ENCODE measurements at places on chromosomes 12 and 14.
A peak's percentile ranks its signal among the peaks of the same experiment; 100 is the strongest.

GRCh38 chr14:99125616-99126431 lies 146.2 kb downstream of the BCL11B start:
- DNase-seq = no peak

DNA sequence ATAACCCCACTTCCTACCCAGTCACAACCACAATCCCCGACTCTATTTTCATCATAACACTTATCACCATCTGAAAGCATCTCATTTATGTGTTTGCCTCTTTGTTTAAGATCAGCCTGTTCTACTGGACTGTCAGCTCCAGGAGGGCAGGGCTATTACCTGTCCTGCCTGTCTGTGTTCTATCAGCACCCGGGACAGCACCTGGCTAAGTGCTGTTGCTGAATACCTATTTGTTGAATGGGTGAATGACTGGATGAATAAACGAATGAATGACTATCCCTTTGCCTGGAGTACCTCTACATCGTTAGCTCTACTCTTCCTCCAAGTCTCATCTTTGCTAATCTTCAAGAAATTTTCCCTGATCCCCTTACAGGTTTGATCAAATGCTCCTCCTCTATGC lies 69.0 kb downstream of the WSCD2 start:
- no peak for DNase-seq

DNA sequence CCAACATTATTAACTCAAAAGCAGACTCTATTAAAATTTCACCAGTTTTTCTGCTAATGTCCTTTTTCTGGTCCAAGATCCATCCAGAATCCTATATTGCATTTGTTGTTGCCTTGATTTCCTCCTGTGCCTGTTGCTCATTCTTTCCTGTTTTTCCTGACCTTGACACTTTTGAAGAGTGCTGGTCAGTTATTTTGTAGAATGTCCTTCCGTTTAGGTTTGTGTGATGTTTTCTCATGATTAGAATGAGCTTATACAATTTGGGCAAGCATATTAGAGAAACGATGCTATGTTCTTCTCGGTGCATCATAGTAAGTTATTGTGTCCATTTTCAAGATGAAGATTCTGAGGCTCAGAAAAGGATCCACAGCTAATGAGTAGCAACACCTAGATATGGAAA lies 33.9 kb downstream of the PHLDA1 start:
- DNase-seq = no peak

GRCh38 chr12:3685830-3686229 lies 67.1 kb downstream of the CRACR2A start:
- no peak for DNase-seq

GRCh38 chr12:67446716-67447115 lies 177.6 kb downstream of the CAND1 start:
- no peak for DNase-seq

- DNase-seq = no peak
Measured at GRCh38 chr14:99955826-99956455, 109.3 kb upstream of the EVL start.

- DNase-seq = no peak
Measured at GRCh38 chr14:56129092-56129491, 10.9 kb downstream of the PELI2 start.

DNA sequence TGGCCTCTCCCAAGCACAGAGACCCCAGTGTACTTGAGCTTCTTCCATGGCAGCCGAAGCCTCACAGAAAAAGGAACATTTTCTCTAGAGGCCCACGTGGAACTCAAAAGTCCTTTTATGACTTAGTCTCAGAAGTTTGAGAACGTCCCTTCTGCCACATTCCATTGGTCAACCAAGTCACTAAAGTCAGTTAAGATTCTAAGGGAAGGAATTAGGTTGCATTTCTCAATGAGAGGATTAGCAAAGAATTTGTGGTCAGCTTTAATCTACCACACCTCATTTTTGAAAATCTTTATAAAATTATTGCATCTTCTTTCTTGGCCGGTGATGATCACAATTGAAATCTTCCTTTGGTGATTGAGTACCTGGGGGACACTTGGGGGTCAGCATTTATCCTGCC lies 279.9 kb upstream of the TBX3 start:
- DNase-seq = no peak

- no peak for DNase-seq
Measured at GRCh38 chr12:95790917-95791849, 619 bp upstream of the NTN4 start.

GRCh38 chr12:66013224-66013623 lies 117.3 kb downstream of the LLPH start:
- DNase-seq = no peak

DNA sequence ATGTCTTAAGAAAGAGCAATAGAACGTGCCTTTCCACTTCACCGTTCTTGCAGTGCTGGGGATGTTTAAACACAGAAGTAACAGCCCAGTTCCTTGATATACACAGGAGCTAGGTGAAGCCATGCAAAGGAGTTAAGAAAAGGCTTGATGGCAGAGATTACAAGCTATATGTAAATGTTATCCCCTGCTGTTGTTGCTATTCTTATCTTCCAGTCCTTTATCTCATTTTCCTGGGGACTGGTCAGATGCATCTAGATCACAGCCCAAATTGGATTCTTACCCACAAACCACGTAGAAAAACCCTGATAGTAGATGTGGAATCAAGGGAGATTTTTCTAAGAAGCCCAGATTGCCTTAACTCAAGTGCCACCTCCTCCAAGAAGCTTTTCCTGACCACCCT lies 5.5 kb downstream of the ASCL1 start:
- no peak for DNase-seq

DNA sequence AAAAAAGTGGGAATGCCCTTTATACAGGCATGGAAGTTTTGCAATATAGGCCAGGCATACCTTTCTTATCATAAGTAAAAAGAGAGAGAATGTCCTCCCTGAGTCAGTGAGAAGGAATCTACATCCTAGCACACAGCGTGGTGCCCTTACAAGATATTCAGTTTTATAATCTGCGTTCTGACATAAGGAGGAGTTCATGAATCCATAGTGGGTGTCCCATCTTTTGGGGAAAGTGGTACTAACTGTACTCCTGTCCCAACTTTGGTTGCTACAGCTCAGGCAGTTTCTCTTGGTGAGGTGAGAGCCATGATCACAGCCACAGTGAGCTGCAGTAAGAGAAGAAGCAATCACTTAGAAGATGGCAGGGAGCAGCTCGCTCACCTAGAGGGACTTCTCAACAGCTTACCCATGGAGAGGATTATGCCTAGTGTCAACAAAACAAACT lies 332.9 kb downstream of the BCAT1 start:
- DNase-seq = no peak

- DNase-seq = no peak
Measured at GRCh38 chr12:81295251-81295650, 217.4 kb downstream of the ACSS3 start.

- DNase-seq = no peak
Measured at GRCh38 chr12:64707362-64707761, 51.8 kb downstream of the GNS start.

DNA sequence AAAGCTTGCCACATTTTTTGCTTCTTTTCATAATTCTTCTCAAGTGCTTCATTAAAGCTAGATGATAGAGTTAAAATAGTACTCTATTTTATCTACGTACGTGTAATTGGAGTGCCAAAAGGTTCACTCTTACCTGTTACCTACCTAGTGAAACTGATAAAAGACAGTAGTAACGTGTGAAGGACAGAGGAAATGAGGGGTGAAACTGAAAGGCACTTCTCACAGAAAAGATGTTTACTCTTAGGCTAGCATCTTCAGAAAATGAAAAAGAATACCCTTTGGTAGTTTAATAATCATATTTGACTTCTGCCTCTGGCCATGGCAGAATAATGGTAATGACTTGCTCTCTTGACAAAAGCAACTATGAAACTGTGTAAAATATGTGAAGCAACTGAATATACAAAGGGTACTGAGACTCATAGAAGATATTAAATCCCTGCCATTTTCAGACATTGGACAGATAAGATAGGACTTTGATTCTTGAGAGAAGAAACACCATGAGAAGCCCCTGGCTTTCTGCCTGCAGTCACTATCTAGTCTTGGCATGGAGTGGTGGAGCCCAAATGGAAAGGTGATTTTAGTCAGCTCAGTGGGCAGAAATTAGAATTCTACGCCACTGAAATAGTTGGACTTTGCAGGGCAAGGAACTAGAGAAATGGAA lies 6.3 kb upstream of the EVL start:
- DNase-seq = no peak

DNA sequence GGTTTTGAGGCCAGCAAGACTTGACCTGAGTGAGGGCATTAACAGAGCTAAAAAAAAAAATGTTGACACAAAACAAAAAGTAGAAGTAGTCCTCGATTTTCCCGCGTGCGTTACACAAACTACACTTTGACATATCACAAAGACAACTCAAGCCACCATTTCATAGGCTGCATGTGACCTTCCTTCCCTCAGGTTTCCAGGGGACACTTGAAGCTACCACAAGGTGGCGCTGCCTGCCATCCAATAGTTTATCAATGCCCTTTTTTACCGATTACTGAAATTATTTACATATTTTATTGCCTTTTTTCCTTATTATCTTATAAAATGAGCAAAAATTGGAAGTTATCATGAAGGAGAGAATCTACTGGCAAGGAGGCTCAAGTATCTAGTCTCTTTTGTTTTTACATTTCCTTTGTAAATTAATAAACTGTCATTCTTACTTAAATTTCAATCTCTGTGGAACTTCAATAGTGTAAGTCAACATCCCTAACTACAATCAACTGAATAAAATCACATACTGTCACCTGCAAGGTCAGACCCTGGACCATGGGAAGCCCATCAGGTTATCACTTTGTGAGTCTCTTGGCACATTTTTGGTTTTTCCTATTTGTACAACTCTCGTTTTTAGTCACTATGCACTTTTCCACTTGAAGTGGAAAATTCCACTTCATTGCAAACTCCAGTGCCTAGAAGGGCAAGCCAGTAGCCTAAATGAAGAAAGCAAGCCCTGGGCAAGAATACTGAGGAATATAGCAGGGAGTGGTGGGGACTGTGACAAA lies 84.6 kb upstream of the CPSF6 start:
- DNase-seq = peak; percentile 45

- DNase-seq = no peak
Measured at GRCh38 chr14:74973003-74973653, 17.7 kb upstream of the PGF start.

- DNase-seq = no peak
Measured at GRCh38 chr12:116959845-116960514, 49.2 kb downstream of the FBXW8 start.

DNA sequence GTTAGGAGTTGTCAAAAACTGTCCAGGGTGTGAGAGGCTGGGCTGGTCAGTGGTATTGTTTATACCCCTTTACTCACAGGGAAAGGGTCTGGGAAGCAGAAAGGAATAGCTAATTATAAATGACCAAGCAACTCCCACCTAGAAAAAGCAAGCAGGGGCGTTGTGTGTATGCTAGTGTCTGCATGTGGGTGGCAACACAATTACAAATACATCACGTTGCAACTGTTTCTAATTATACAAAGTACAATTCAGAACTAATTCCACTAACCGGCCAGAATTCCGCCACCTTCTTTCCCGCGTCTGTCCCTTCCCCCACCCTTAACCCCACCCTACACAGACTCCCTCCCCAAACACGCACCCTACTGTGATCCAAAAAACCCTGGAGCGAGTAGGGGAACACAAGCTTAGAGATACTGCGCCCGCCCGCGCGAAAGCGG lies 2.2 kb downstream of the DPF3 start:
- DNase-seq = no peak

GRCh38 chr12:118549510-118549980 lies 173.2 kb downstream of the SUDS3 start:
- DNase-seq = no peak

DNA sequence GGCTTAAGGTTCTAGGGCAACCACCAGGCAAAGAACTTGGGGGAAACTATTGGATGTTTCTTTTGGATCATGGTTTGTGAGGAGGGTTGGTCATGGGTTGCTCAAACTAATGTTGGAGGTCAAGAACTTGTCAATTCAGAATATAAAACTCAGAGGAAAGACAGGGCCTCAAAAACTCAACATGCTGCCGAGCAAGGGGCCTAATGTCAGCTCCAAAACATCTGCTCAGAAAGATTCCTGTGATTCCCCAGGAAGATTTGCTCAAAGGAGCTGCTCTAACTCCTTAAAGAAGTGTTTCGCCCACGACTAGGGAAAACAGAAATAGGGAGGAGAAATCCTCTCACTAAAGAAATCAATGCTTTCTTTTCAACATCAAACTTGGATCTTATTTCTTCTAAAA lies 3.7 kb upstream of the IGF1 start:
- DNase-seq = no peak

GRCh38 chr14:68212361-68212760 lies 392.8 kb downstream of the RAD51B start:
- DNase-seq = no peak

- DNase-seq = no peak
Measured at GRCh38 chr12:5307065-5307464, 124.8 kb upstream of the NTF3 start.

GRCh38 chr12:91772411-91772810 lies 373.2 kb downstream of the BTG1 start:
- DNase-seq = no peak

- DNase-seq = no peak
Measured at GRCh38 chr12:14905269-14906004, 19.8 kb upstream of the MGP start.

- DNase-seq = peak; percentile 30
Measured at GRCh38 chr12:121297435-121297991, 1.0 kb upstream of the CAMKK2 start.

DNA sequence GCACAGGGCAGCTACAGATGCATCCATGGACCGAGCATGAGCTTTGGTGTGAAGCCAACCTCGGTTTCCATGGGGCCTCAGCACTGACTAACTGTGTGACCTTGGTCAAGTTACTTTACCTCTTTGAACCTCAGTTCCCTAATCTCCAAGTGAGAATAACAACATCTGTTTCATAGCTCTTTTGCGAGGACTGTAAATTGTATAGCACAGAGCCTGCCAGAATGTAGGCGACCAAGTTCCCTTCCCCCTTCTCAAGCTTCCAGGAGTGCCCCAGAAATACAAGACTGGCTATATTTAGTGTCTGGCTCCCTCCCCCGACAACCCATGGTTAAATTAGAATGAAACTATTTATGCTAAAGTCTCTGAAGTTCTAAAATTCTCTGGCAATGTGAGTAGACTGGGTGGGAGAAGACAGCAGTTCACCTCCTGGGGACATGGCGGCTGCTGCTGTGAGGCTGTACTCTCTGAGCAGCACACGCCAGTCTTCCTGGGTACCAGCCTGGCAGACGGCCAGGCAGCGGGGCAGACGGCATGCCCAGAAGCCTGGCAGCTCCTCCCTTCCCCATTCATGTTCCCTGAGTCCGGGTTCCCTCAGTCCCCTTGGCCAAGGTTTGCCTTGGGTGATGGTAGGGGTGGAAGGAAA lies 22.0 kb upstream of the TMED10 start:
- DNase-seq = no peak

GRCh38 chr12:460261-461230 lies 807 bp downstream of the B4GALNT3 start:
- no peak for DNase-seq

GRCh38 chr12:51744235-51744634 lies 104.3 kb downstream of the FIGNL2 start:
- no peak for DNase-seq

GRCh38 chr14:100749967-100750597 lies 23.4 kb downstream of the DLK1 start:
- no peak for DNase-seq
